ENCODE measurements at places on chromosomes 12 and 14.

DNA sequence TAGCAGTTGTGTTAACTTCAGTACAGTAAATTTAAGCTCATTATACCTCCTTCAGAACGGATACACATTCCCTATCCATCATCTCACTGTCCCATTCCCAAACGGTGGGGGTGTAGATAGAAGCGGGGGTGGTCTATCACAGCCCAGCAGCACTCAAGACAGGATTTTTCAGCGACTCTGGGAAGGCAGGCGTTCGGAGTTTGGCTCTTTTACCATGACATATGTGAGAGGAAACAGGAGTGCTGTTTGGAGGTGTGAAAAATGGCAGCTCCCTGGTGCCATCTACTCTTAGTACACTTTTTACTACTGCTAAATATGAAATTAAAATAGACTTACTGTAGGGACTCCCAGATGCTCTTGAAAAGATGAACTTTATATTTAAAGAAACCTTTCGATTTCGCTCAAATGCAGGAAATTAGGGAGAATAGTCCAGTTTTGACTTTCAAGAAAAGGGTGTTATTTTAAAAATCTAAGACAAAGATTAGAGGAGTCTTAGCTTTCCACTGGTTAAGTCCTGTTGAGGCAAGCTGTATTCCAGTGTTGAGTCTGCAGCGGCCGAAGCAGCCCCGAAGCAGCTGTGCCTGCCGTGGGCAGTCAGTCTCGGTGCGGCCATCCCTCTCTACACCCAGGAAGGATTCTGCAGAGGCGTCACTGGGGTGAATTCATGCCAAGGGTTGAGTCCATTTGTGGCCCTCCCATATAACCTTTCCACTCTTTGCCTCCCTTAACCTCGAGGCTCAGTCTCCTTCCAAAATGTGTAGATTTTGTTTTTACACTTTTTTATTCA, 42.1 kb downstream of the KCNMB4 start:
- DNase-seq, result no peak

GRCh38 chr12:14607568-14607967, 39.9 kb upstream of the PLBD1 start:
- DNase-seq, result no peak

- no peak for DNase-seq
Measured at GRCh38 chr14:104477666-104478380, 101.7 kb upstream of the C14orf180 start.

DNA sequence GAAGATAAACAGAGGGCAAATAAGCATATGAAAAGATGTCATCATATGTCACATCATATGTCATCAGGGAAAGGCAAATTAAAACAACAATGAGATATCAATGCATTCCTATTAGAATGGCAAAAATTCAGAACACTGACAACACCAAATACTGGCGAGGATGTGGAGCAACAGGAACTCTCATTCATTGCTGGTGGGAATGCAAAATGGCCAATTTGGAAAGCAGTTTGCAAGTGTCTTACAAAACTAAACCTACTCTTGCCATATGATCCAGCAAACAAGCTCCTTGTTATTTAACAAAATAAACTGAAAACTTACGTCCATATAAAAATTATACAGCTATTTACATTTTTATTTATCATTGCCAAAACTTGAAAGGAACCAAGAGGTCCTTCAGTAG, 32.7 kb downstream of the CPM start:
- no peak for DNase-seq

Data from stimulated activated naive CD4-positive, alpha-beta T cell treated with Interleukin-2 at 50 U/mL for 16 hours (primary cell).